ENCODE measurements at places on chromosomes 4 and X. TPM values are rescaled to one million over a fixed set of nuclear protein-coding genes. Genes with fewer than 3 reads are reported as not detected.

The MTTP gene
- 54.4 TPM for total RNA-seq

The ZIC3 gene
- total RNA-seq: not detected

The UGT2A1 gene
- not detected for total RNA-seq

The PPP1R2C gene
- total RNA-seq: not detected

The PAGE2B gene
- not detected for total RNA-seq

The RASL11B gene
- total RNA-seq: 2.7 TPM

The PLK4 gene
- 28.3 TPM for total RNA-seq

The SSX3 gene
- total RNA-seq: not detected

The FRG2 gene
- not detected for total RNA-seq

The MTNR1A gene
- total RNA-seq: 0.39 TPM

DNA sequence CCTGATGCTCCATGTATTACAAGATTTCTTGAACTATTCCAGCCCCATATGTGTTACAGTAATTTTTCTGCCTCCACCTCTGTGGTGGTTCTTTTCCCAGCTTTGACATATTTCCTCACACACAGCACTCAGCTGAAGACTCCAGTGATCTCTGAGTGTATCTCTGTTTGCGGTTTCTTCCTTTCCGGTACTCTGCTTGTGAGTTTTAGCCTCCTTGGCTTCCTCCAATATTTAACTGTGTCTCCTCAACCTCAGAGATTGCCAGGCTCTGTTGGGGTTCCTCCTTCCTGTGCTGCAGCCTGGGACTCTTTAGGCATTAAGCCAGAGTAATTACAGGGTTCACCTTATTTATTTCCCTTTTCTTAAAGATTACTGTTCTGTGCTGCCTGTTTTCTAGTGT, 73.2 kb downstream of the NFKB1 start:
- peaks cover 8% of the 10 kb centered on the region for H3K4me1 ChIP-seq
- H3K27ac ChIP-seq: no peak overlapping the region
- DNase-seq: no peak
- no peaks in the 10 kb centered on the region for H3K27me3 ChIP-seq
- no peak overlapping the region for H3K4me3 ChIP-seq

DNA sequence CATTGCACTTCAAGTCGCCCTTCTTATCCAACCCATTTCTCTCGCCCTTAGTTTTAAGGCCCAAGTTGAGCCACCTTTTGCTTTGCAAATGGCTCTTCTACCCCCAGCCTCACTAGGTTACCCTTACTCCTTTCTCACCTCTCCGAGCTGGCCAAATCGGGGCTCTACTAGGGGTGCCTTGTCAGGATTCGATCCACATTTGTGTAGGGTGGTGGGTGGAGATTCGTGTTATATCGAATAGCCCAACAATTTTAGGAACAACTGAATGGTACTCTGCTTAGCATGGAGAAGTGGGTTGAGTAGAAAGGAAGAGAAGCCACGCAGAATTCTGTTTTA, 3.5 kb downstream of the SLIT2 start:
- peaks cover 23% of the 10 kb centered on the region for H3K36me3 ChIP-seq
- no peak overlapping the region for H3K27ac ChIP-seq

GRCh38 chrX:84475596-84475995, 26.7 kb downstream of the HDX start:
- H3K4me3 ChIP-seq: no peak overlapping the region
- H3K27me3 ChIP-seq: no peaks in the 10 kb centered on the region
- no peaks in the 10 kb centered on the region for H3K36me3 ChIP-seq
- H3K27ac ChIP-seq: no peak overlapping the region

DNA sequence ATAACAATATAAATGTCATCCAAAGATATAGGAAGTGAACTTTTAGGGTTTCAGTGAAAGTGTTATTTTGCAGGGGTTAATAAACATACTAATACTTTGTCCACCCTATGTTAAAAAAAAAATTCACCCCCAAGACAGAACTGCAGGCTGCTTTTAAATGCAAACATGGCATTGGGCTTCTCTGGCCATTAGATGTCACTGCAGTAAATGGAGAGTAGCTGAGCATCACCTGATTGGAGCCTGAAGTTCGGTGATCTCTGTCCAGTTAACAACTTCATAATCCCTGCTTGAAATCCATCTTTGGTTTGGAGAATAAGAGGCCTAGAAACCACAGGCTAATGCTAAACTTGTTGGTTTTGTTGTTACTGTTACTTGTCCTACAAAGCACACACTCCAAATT, 18.7 kb downstream of the SLC25A43 start:
- H3K4me1 ChIP-seq: no peaks in the 10 kb centered on the region
- H3K4me3 ChIP-seq: no peak overlapping the region
- no peaks in the 10 kb centered on the region for H3K27me3 ChIP-seq
- DNase-seq: no peak
- H3K27ac ChIP-seq: no peak overlapping the region

DNA sequence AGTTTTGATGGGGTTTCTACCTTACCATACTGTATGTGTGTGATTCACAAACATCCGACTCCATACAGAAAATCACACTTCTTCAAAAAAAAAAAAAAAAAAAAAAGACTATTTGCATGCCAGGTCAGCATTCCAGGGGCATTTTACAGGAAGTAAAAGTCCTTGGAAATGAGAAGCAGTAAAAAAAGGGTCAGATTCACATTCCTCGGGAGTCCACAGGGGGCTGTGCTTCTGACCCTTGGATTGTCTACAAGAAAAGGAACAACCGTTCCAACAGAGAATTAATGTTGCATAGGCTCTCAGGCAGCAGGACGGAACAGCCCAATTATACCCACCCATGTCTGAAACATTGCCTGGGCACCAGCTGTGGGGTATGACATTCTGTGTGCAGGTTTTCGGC, 290.3 kb downstream of the LDB2 start:
- DNase-seq: no peak
- H3K27me3 ChIP-seq: no peaks in the 10 kb centered on the region
- no peaks in the 10 kb centered on the region for H3K4me1 ChIP-seq
- H3K36me3 ChIP-seq: no peaks in the 10 kb centered on the region

GRCh38 chr4:170374770-170375169, 285.0 kb upstream of the AADAT start:
- no peak overlapping the region for H3K4me3 ChIP-seq
- H3K27ac ChIP-seq: no peak overlapping the region
- H3K4me1 ChIP-seq: no peaks in the 10 kb centered on the region
- DNase-seq: no peak
- no peaks in the 10 kb centered on the region for H3K27me3 ChIP-seq
- no peaks in the 10 kb centered on the region for H3K36me3 ChIP-seq

DNA sequence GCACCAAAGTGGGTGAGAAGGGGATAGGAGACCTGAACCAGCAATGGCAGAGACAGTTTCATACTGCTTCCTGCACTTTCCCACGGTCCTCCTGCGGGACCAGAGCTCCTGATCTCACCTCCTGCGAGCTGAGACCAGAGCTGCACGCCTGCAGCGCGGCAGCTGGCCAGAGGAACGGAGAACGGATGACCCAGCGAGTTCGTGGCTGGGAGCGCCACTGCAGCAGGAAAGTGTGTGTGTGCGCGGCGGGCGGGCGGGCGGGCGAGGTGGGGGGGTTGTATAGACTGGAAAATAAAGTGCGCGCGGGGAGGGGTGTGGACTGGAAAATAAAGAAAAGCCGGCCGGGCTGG, 16.5 kb downstream of the MCF2 start:
- H3K4me3 ChIP-seq: peak overlapping the region; percentile 75
- no peak overlapping the region for H3K27ac ChIP-seq
- H3K27me3 ChIP-seq: peaks cover 56% of the 10 kb centered on the region
- no peaks in the 10 kb centered on the region for H3K36me3 ChIP-seq
- DNase-seq: no peak

DNA sequence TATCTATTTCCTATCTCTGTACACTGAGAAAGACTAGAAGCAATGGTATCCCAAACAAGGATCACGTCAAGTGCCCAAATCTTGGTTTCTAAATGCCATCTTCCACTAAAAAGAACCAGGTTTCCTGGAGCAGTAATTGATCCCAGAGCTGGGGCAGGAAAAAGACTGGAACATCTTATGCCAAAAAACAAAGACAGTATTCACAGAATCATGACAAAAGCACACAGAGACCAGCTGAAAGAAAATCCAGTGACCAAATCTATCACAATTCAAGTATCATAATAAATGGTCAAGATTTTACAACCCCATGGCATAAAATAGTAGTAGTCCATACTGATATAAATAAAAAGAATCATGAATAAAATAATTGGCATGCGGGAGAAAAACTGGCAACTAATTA, 44.9 kb downstream of the CENPC start:
- H3K27ac ChIP-seq: no peak overlapping the region
- no peaks in the 10 kb centered on the region for H3K27me3 ChIP-seq
- no peaks in the 10 kb centered on the region for H3K4me1 ChIP-seq

DNA sequence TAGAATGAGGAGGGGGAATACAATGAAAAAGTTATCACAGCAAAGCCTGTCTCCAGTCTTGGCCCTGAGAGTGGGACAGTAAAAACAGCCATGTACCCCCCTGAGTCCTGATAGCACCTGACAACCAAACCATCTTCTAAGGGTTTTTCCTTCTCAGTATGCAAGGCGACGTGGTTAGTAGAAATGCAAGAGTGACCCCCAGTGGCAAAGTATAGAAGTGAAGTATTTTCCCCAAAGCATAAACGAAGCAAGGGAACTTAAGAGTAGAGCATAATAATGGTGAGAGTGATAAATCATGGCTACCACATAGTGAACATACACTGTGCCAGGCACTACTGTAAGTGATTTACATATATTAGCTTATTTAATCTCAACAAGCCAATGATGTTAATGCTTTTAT, 52.8 kb downstream of the FAM47C start:
- no peak for DNase-seq
- H3K4me3 ChIP-seq: no peak overlapping the region
- no peaks in the 10 kb centered on the region for H3K4me1 ChIP-seq
- H3K36me3 ChIP-seq: no peaks in the 10 kb centered on the region
- peaks cover 4% of the 10 kb centered on the region for H3K27me3 ChIP-seq

DNA sequence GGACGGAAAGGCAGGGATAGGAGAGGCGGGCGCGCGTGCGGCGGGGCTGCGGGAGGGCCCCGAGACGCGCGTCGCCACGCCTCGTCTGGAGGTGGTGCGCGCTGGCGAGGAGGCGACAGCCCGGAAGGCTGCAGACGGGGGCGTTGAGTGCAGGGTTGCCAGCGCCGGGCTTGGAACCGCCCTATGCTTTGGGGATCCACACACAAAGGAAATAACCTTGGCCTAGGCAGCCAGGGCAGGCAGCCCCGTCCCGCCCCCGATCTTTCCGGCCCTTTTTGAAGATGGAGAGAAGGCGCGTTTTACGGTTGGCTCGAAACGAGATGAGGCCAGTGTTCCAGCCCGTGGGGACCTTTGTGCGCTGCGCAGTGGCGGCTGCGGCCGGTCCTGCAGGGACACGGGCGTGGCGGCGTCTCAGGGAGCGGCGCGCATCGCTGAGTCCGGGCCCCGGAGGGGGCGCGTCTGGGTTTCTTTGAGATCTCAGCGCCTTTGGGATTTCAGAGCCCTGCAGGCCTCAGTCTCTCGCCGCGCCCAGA, 50.8 kb upstream of the TRIM2 start:
- H3K4me1 ChIP-seq: peaks cover 35% of the 10 kb centered on the region
- H3K4me3 ChIP-seq: peak overlapping the region; percentile 92
- peaks cover 13% of the 10 kb centered on the region for H3K27me3 ChIP-seq
- H3K27ac ChIP-seq: peak overlapping the region; percentile 99

DNA sequence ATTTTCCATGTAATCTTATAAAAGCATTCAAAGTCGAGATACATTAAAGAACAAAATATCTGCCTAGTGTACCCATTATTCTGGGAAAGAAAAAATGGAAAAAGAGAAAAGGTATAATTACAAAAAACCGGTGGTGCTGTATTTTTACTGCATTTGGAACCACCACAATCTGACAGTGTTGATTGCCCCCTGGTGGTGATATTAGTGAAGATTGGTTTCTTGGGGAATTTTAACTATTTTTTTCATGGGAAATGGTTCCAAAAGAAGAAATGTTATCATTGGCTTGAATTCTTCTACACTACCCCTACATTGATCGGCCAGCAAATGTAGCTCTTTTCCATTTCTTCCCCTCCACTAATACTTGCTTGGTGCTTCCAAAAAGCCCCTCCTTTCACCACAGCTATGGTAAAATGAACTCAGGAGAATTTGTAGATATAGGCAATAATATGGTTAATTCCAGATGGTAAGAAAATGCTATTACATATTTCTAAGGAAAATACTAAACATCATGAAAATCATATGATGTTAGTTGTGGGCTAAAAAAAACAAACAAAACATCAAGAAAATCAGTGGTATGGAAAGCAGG, 50.0 kb downstream of the COX18 start:
- no peak overlapping the region for H3K27ac ChIP-seq
- no peak overlapping the region for H3K4me3 ChIP-seq
- no peaks in the 10 kb centered on the region for H3K4me1 ChIP-seq
- no peak for DNase-seq
- no peaks in the 10 kb centered on the region for H3K36me3 ChIP-seq
- peaks cover 10% of the 10 kb centered on the region for H3K27me3 ChIP-seq

- no peak for DNase-seq
- H3K36me3 ChIP-seq: no peaks in the 10 kb centered on the region
- H3K27me3 ChIP-seq: peaks cover 13% of the 10 kb centered on the region
- H3K4me1 ChIP-seq: peaks cover 3% of the 10 kb centered on the region
Observed at GRCh38 chr4:176436293-176436973, 116.7 kb downstream of the SPCS3 start.

DNA sequence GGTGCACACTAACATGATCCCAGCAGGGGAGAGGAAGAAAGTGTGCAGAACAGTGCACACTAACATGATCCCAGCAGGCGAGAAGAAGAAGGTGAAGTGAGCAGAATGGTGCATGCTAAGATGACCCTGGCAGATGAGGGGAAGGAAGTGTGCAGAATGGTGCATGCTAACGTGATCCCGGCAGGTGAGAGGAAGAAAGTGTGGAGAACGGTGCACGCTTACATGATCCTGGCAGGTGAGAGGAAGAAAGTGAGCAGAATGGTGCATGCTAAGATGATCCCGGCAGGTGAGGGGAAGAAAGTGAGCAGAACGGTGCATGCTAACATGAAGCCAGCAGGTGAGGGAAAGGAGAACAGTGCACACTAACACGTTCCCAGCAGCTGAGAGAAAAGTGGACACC, 83.7 kb downstream of the ACOX3 start:
- DNase-seq: peak; percentile 34
- no peak overlapping the region for H3K27ac ChIP-seq
- peaks cover 23% of the 10 kb centered on the region for H3K4me1 ChIP-seq
- H3K27me3 ChIP-seq: no peaks in the 10 kb centered on the region
- no peak overlapping the region for H3K4me3 ChIP-seq

- no peaks in the 10 kb centered on the region for H3K27me3 ChIP-seq
- no peaks in the 10 kb centered on the region for H3K4me1 ChIP-seq
- no peak overlapping the region for H3K4me3 ChIP-seq
- H3K36me3 ChIP-seq: peaks cover 32% of the 10 kb centered on the region
- H3K27ac ChIP-seq: no peak overlapping the region
Observed at GRCh38 chr4:39825741-39826231, 127.8 kb downstream of the UBE2K start.

DNA sequence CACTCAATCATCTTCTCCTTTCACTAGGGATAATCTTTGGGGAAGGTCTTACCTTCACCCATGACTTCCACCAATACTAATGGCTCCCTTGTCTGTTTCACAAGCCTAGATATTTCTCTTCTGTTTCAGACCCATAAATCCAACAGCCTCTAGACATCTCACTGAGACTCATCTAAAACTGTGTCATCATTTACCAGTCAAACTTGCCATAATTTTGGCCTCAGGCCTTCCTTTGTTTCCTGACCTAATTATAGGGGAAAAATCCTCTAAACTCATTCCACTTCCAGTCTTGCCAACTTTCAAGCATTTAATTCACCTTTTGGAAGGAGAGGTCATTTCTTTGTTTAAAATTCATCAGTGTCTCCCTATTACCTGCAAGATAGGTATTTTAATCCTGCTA, 181.0 kb upstream of the CNKSR2 start:
- H3K36me3 ChIP-seq: no peaks in the 10 kb centered on the region
- no peak overlapping the region for H3K4me3 ChIP-seq
- H3K27me3 ChIP-seq: no peaks in the 10 kb centered on the region
- H3K4me1 ChIP-seq: no peaks in the 10 kb centered on the region
- H3K27ac ChIP-seq: no peak overlapping the region

All from type B pancreatic cell (in vitro differentiated cells).